ENCODE measurements at places on chromosomes 6 and 20.

DNA sequence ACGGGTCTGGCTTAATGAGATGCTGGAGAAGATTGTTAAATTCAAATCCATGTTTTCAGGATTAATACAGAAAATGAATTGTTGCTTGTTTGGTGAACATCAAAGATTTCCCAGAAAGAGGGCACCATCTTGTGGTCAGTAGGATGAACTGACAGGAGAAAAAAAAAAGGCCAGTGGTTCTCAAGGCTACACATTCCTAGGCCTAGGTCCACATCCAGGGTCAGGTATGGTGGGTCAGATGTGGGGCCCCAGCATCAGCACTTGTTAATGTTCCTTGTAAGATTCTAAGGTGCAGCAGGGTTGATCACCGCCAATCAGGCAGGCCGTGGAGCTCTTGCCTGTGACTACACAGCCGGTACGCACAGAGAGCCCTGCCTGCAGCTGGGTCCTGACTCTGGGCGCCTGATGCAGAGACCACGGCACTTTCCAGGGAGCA lies 34.0 kb upstream of the FOXO3 start:
- DNase-seq = peak; percentile 65

DNA sequence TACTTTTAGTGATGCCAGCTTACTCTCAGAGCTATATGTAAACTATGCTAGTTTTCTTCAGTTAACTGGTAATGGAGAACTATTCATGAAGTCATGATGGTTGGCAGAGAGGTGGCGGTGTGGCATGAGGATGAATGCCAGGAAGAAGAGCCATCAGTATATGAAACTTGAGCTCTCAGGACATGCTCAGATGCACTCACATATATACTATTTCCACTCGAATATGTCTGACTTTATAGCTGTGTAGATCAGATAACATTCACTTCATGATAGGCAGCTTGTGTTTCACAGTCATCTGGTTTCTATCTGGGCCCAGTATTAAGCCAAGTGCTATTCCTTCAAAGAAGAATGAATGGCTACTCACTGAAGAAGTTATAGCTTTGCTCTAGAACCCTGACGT lies 46.2 kb upstream of the CEP85L start:
- DNase-seq = peak; percentile 47

GRCh38 chr6:90364286-90364685 lies 67.6 kb upstream of the BACH2 start:
- DNase-seq = no peak

DNA sequence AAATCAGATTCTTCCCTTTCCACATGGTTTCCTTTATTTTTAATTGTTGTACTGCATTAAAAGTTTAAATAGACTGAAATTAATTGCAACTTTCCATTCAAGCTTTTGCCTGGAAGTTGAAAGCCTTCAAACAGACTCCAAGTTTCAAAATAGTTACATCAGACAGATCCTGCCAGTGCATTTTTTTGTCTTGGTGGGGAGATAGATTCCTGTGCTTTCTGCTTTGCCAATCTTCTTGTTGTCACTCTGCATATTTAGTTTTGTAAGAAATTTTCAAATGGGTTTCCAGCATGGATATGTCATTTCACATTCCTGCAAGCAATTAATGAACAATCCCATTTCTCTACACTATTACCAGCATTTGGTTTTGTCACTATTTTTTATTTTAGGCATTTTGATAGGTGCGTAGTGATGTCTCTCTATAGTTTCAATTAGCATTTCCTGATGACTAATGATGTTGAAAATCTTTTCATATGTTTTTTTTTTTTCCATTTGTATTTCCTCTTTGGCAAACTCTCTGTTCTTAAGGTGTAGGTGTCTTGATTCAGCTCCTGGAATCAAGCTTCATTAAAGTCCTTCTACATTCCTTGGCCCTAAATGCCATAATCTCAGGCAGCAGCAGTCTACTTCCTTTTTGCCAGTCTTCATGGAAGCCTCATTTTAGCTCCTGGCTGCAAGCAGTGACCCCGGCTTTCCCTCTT lies 40.5 kb downstream of the SCP2D1 start:
- no peak for DNase-seq

DNA sequence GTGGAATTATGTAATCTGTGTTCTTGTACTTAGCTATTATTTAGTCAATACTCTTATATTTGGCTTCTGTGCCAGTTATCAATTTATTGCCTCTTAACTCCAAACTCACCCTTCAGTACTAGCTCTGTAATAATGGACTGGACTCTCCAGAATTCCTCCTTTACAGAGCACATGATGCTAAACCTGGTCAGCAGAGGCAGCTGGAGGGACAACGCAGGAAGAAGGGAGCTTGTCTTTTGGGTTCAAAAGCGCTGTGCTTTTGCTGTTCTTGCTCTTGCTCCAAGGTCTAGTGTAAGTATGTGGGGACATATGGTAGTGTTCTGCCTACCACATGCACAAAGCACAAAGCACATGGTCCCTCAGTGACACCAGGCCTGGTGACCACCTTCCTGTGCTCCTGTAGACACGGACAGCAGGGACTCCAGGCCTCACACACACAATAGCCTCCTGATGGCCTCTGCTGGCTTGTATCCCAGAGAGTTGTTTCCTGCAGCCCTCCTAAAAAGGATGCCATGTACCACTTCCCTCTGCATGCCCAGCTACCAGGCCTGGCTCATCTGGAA lies 46.1 kb downstream of the CHD6 start:
- DNase-seq = no peak

DNA sequence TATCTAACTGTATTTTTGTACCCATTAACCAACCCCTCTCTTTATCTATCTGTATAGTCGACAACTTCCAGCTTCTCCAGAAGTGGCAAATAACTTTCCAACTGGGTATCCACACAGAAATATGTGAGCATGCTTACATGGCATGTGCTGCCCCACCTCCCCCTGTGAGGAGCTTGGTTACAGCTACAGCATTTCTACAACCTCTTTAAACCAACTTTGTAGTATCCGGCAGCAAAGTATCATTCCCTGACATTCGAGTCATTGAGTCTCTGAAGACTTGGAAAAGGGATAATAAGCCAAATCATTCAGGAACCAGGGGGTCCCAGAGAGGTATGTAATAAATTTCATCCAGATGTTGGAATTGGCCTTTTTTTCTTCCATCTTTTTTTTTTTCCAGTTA lies 48.2 kb upstream of the ASIP start:
- DNase-seq = no peak
